ENCODE measurements at places on chromosomes 3 and 15.

DNA sequence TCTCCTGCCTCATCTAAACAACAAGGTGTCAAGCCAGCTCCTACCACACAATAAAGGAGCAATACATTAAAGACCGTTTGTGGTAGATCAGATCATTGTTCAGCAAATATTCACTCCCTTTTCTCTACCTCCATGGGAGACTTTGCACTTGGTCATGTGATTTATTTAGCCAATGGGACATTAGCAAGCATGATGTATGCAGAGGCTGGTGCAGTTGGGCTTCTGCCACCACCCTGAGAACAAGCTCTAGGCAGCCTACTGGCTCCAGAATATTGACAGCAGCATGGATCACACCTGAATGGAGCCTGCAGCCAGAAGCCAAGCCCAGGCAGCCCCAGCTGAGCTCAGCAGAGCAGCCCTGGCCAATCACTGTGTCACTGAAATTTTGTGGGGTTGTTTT, 99.4 kb upstream of the UBE2E2 start:
- no peak for DNase-seq

- DNase-seq: no peak
Observed at GRCh38 chr3:110246796-110247376, 824.7 kb upstream of the NECTIN3 start.

DNA sequence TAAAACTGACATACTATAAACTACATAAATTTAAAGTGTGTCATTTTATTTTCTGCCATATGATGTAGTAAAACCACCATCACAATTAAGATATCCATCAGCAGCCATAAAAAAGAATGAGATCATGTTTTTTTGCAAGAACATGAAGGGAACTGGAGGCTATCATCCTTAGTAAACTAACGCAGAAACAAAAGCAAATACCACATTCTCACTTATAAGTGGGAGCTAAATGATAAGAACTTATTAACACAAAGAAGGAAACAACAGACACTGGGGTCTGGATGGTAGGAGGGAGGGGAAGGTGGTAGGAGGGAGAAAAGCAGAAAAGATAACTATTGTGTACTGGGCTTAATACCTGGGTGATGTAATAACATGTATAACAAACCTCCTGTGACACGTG, 24.6 kb downstream of the CCDC14 start:
- DNase-seq: no peak

DNA sequence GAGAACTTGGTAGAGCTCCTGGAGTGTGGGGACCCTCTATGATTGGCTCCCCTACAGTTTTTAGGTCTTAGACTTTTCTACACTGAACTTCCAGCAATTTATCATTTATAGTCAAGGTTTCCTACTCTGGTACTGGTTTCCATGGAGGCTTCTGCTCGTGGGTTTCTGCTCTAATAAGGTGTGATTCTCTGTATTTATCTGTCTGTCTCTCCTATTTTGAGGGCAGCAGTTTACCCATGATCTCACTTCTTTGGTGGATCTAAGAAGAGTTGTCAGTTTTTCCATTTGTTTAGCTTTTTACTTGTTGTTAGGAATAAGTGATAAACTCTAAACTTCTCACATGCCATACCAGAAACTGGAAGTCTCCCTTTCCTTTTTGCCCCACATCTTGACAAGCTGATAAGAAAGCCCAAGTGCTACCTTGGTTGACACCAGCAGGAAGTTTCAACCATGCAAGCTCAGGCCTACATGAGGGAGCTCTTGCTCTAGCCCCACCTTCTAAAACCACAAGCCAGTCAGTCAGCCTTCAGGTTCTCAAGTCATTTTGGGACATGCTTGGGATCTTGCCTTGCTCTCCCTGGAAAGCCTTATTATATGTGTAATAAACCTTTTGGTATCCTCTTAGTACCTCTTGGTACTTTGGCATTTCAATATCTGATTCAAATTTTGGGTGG, 10.0 kb downstream of the TIMMDC1 start:
- DNase-seq: no peak

- DNase-seq: no peak
Observed at GRCh38 chr3:39917065-39917773, 107.8 kb downstream of the MYRIP start.

DNA sequence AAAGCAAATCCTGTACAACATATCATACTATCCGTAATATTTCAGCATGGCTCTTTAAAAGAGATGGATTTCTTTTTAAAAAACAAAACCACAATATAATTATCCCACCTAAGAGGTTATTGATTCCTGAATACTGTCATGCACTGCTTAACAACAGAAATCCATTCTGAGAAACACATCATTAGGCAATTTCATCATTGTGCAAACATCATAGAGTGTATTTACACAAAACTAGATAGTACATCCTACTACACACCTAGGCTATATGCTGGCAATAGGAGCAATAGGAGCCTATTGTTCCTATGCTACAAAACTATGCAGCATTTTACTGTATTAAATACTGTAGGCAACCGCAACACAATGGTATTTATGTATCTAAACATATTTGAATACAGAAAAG, 242.0 kb downstream of the NEK10 start:
- no peak for DNase-seq

- no peak for DNase-seq
Observed at GRCh38 chr15:100196326-100197058, 145.3 kb downstream of the ADAMTS17 start.

- no peak for DNase-seq
Observed at GRCh38 chr3:51384055-51384725, 901 bp upstream of the MANF start.

GRCh38 chr3:139769796-139770195, 92.0 kb upstream of the NMNAT3 start:
- DNase-seq: no peak

- no peak for DNase-seq
Observed at GRCh38 chr3:35733864-35734263, 94.5 kb downstream of the ARPP21 start.

- DNase-seq: no peak
Observed at GRCh38 chr3:65551945-65552344, 486.8 kb downstream of the MAGI1 start.

GRCh38 chr3:12558706-12559105, 1.8 kb downstream of the MKRN2 start:
- DNase-seq: no peak

GRCh38 chr3:60445446-60445845, 805.8 kb downstream of the FHIT start:
- DNase-seq: no peak

- DNase-seq: no peak
Observed at GRCh38 chr3:36512555-36512954, 132.3 kb downstream of the STAC start.

DNA sequence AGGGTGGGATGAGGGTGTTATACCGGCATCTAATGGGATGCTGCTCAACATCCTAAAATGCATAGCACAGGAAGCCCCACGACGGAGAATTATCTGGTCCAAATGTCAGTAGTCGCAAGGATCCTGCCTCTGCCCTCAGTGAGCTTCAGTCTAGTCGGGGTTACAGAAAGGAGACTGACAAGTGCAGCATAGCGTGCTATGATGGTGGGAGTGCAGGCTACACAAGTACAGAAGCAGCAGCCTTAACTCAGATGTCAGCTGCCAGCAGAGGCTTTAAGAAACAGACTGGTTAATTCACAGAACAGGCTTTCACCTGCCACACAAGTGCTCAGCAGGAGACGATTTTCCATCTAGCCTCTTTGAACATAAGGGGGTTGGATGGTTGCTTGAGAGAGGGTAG, 6.9 kb downstream of the LRRN1 start:
- DNase-seq: no peak

DNA sequence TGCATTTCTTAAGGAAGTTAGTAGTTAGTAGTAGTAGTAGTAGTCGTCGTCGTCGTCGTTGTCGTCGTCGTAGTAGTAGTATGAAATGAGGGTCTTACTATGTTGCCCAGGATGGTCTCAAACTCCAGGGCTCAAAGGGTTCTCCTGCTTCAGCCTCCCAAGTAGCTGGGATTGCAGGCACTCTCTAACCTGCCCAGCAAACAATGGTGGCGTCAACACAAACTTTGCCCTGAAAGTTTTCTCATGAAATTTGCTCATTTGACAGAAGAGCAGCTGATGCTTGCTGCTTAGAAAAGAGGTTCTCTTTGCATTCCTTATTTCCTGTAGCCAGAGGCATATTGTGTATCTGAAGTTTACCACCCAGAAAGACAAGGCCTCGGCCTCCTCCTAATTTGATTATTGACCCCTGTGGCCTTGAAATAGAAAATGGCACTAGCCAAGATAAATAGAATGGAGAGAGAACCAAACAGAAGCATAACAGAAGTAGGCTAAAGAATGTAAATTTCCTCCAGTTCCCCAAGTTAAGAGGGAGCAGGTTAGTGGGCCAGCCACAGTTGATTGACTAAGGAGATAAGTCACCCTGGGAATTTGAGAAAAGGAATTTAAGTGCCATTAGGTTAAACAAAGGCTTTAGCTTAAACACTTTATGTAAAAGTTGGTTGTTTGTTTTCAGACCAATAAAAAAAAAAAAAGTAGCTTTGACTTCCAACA, 166.2 kb upstream of the ROBO2 start:
- no peak for DNase-seq

GRCh38 chr3:88003115-88003755, 55.6 kb downstream of the CGGBP1 start:
- no peak for DNase-seq

GRCh38 chr3:42691816-42692666, 6.7 kb downstream of the KLHL40 start:
- no peak for DNase-seq

GRCh38 chr15:51672913-51673857, 8.1 kb upstream of the SCG3 start:
- no peak for DNase-seq

DNA sequence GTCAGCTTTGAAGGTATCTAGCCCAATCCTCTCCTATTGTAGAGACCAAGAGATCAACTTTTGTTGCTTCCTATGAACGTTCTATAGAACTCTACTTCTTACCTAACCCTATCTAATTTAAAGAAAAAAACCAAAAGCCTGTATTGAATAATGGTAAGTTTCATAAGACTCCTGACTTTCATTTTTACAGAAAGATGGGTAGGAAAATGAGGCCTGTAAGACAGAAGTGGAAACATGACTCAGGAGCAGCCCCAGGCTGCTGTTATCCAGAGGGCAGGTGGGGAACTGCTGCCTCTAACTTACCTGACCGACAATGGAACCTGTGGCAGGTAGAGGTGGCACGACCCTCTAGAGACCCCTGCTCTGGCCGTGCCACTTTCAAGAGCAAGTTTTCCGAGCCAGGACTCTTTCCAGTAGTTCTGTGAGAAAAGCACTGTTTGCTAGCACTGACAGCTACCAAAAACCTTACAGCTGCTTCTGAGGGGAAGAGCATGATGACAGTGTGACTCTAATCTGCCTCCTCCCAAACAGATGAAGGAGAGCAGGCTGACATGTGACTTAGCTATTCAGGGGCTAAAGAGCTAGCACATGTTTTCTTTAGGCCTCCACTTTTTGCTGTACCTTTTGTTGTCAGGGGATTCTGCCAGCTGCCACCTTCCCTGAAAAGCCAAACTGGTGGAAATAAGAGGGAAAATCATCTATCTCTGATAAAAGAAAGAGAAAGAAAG, 17.5 kb downstream of the POPDC2 start:
- DNase-seq: no peak

DNA sequence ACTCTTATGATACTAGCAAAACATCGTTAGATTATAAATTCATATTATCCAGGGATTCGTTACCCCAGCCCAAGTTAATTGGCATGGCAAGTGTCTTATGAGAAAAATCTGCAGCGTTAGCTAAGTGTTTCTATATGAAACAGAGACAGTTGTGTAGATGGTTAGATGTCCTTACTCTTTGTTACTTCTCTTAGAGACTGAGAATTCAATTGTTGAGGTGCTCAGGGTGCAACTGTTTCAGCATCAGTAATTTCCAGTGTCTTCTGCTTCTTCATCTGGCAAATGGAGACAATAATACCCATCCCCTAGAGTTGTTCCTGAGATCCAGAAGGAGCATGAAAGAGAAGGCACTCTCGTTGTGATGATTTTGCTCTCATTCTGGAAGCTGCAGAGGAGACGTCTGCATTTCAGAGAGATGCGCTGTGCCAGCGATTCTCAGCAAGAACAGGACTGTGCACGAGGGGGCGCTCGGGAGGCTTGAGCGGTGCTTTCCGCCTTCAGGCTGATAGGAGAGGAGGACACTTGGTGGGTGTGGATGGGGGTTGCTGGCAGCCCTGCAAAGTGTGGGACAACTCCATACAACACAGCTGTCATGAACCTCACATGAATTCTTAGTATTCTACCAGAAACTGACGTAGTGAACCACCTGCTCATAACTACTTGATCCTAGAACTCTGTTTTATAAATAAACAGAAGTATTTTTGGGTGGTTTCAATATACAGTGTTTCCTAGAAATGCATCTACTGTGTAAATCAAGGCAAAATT, 39.7 kb upstream of the SPSB4 start:
- peak; percentile 34 for DNase-seq

- no peak for DNase-seq
Observed at GRCh38 chr15:89301304-89302089, 33.1 kb downstream of the POLG start.

DNA sequence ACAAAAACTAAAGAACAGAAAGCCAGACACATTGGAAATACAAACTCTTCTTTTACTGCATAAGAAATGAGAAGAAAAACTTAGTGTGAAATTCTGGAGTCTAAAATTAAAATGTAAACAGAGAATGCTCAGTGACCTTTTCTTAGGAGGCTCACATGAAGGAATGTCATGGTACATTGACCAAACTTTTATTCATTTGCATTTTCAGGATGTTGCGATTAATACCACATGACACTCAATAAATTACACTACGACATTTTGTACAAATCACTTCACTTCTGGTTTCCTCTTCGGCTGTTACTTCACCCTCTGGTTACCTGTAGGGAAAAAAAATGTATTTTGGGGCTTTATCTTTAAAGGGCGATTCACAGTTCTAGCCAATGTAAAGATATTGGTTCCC, 56.4 kb upstream of the ACTC1 start:
- no peak for DNase-seq

DNA sequence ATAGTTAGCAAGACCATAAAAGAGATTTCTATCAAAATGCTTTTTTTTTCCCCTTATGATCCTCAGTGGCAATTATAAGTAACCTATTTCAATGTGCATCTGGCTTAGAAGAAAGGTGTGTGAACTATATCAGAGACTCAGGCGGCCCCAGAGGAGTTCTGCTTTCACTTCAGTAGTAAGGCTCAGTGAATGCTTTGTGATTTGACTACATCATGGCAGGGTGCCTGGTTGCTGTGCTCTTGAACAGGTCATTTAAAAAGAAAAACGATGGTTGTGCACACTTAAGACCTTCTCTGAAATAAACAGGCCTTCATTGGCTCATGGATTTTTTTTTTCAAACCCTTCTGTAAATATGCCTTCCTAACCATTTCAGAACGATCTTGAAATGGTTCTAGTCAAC, 400.4 kb upstream of the RARB start:
- no peak for DNase-seq

GRCh38 chr15:53591041-53591440, 168.4 kb downstream of the WDR72 start:
- DNase-seq: no peak

DNA sequence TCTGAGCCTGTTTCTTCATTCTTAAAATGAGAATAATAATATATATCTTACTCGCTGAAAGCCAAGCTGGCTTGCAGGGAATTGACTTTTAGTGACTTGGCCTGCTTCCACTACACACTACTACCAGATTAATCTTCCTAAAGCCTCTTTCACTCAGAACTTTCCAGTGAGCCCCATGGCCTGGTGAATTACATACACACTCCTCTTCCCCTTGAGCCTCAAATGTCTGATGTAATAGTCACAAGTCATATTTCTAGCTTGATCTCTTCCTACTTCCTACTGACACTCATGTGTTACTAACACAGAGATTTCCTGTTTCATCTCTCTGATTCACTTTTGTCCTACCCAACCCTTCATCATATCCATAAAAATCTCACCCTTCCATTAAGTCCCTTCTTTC, 82.7 kb upstream of the SOX2 start:
- DNase-seq: no peak

GRCh38 chr15:82808634-82809041, 790 bp upstream of the WHAMM start:
- no peak for DNase-seq
